Thyroid gland (tissue), 4 donors: ENCODE measurements at places on chromosomes 4 and X. TPM values are rescaled to one million over a fixed set of nuclear protein-coding genes. Genes with fewer than 3 reads are reported as not detected.

DNA sequence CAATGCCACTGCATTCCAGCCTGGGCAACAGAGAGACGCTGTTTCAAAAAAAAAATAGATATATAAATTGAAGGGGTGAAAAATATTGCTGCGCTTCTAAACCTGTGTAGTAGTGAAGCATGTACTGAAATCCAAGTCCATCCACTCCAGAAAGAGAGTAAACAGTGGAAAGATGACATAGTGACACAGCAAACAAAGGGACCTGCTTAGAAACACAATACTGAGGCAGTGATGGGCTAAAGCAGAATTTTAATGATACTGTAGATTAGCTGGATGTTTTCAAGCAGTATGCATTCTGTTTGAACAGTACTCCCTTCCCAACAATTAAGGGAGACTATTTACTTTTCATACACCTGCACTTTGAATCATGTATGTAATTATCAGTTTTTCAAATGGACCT, 42.5 kb downstream of the TFDP3 start:
- no peak for DNase-seq
- no peaks in the 10 kb centered on the region for H3K36me3 ChIP-seq
- no peaks in the 10 kb centered on the region for H3K27me3 ChIP-seq
- no peaks in the 10 kb centered on the region for H3K4me1 ChIP-seq
- H3K27ac ChIP-seq: no peak overlapping the region

SMIM31 gene
- not detected for total RNA-seq

- H3K36me3 ChIP-seq: no peaks in the 10 kb centered on the region
- peak within 1 kb of the TSS; percentile 89 for H3K4me3 ChIP-seq
- H3K4me1 ChIP-seq: peaks cover 15% of the 10 kb centered on the region
- H3K27me3 ChIP-seq: no peaks in the 10 kb centered on the region
- peak within 1 kb of the TSS; percentile 78 for H3K27ac ChIP-seq
Measured at GRCh38 chr4:84966382-84967242, at the start of gene WDFY3. Gene WDFY3, minus strand, starts transcription at chr4:84966690. Its CDS starts 106,099 bp downstream, at chr4:84860591.

DNA sequence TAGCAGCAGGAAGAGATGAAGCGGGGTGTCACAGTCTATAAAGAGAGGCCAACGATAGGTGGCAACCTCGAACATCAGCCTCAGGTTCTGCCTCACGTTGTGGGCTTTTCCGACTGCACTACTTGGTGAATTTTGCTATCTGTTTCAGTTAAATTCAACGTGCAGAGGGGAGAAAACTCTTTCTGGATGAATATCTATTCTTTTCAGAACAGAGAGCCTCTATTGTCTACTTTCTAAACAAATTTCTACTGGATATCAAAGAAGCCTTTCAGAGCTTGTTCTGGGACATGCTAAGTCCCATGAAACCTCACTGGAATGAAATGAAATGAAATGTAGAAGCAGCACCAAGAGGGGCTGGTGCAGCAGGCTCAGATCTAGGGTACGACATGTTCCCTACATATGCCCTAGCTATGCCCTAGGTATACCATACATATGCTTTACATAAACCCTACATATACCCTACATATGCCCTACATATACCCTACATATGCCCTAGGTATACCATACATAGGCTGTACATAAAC, 116.5 kb upstream of the TRIM2 start:
- no peak overlapping the region for H3K4me3 ChIP-seq
- H3K36me3 ChIP-seq: no peaks in the 10 kb centered on the region
- DNase-seq: no peak
- no peak overlapping the region for H3K27ac ChIP-seq
- H3K4me1 ChIP-seq: peaks cover 4% of the 10 kb centered on the region

DNA sequence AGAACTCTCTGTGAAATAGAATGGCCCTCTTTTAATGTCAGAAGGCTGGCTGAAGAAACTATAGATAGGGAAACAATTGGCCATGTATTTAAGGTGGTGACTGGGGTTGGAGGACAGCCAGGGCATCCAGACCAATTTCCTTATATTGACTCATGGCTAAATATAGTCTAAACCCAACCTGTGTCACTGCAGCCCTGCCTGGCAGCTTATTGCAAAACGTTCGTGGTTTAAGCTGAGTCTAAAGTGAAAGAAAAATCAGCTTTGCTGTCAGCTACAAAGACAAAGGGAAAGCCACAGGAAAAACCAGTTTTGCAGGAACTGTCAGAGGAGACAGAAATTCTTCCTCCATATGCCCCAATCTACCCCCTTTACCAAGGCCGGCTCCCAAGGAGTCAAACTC, 902.8 kb upstream of the NDST4 start:
- no peak overlapping the region for H3K4me3 ChIP-seq
- peak; percentile 17 for DNase-seq
- H3K4me1 ChIP-seq: no peaks in the 10 kb centered on the region
- no peaks in the 10 kb centered on the region for H3K36me3 ChIP-seq
- no peaks in the 10 kb centered on the region for H3K27me3 ChIP-seq

GRCh38 chr4:78038704-78039103, 18.4 kb upstream of the FRAS1 start:
- DNase-seq: peak; percentile 27
- no peaks in the 10 kb centered on the region for H3K4me1 ChIP-seq
- H3K4me3 ChIP-seq: no peak overlapping the region
- no peak overlapping the region for H3K27ac ChIP-seq
- H3K36me3 ChIP-seq: no peaks in the 10 kb centered on the region

DNA sequence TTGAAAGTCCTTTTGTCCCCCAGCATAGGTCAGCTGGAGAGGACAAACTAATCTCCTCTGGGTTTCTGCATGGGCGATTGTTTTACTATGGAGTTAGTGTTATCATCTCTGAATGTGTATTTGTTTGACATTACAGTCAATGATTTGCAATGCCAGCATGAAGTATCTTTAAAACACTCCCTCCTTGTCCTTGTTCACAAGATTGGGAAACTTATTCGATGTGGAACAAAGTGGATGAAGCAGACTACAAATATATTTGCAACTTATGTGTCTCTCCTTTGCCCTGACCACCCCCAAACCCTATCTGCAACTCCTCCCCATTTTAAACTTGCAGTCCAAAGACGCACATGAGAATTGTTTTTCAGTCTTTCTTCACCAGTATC, 1.5 kb upstream of the PITX2 start:
- no peak overlapping the region for H3K27ac ChIP-seq
- H3K27me3 ChIP-seq: peaks cover 80% of the 10 kb centered on the region
- no peak for DNase-seq
- no peaks in the 10 kb centered on the region for H3K36me3 ChIP-seq
- H3K4me3 ChIP-seq: no peak overlapping the region

NWD2 gene
- total RNA-seq: 2.2 TPM

PRSS12 gene
- 0.21 TPM for total RNA-seq

DNA sequence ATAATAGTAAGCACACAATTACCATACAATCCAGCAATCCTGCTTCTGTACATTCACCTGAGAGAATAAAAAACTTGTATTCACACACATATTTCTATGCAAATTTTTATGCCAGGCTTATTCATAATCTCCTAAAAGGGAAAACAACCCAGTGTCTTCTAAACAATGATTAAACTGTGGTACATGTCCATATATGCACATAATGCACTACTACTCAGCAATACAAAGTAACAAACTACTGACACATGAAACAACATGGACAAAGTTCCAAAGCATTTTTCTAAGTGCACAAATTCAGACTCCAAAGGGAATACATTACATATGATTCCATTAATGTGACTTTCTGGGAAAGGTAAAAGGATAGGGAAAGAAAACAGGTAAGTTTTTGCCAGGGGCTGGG, 18.0 kb upstream of the FMR1 start:
- H3K4me1 ChIP-seq: no peaks in the 10 kb centered on the region
- no peak overlapping the region for H3K4me3 ChIP-seq
- peak overlapping the region; percentile 72 for H3K27ac ChIP-seq

GYPE gene
- not detected for total RNA-seq

DNA sequence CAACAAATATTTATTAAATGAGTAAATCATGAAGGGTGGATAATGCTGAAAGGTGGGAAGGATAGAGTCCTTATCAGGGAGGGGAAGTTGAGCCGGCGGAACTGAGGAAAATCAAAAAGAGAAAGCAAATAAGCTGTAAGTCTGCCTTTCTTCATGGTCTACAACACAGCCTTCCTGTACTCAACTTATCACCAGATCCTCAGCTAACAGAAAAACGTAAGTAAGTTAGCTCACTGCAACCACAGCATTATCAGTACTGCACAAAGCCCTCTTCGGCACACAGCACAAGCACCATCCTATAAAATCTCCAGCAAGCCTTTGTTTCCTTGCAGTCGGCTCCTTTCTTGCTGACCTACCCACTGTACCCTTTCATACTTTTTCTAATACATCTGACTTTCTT, 70.3 kb downstream of the CRMP1 start:
- H3K27me3 ChIP-seq: no peaks in the 10 kb centered on the region
- H3K27ac ChIP-seq: no peak overlapping the region
- DNase-seq: no peak
- H3K4me1 ChIP-seq: no peaks in the 10 kb centered on the region
- no peak overlapping the region for H3K4me3 ChIP-seq
